ENCODE measurements at places on chromosomes 7 and 10.

GRCh38 chr7:130242198-130243014 lies 24.3 kb upstream of the CPA2 start:
- DNase-seq, result peak; percentile 43

DNA sequence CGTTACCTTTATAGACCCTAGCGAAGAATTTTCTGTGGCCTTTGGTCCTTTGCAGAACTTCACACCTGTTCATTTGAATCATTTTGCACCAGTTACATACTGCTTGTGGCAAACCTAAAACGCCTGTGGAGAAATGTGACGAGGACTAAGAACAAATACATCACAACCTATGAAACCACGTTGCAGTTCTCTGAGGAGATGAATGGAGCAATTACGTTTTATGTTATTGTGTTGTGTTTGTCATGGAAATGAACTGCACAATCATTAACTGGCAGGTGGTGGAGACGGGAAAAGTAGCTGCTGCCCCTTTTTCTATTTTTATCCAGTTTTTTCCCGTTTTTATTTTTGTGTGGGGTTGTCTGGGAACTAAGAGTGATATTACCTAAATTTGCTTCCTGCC lies 505.5 kb downstream of the SDK1 start:
- no peak for DNase-seq

DNA sequence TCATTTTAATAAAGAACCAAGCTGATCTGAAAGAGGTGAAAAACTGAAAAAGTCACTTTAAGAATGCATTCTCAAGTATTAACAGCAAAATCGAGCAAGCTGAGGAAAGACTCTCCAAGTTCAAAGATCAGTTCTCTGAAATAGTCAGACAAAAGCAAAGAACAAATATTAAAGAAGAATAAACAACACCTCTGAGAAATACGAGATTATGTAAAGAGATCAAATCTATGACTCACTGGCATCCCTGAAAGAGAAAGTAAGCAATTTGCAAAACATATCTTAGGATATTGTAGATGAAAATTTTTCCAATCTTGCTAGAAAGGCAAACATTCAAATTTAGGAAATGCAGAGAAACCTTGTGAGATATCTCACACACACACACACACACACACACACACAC lies 138.4 kb upstream of the HGF start:
- DNase-seq, result no peak

DNA sequence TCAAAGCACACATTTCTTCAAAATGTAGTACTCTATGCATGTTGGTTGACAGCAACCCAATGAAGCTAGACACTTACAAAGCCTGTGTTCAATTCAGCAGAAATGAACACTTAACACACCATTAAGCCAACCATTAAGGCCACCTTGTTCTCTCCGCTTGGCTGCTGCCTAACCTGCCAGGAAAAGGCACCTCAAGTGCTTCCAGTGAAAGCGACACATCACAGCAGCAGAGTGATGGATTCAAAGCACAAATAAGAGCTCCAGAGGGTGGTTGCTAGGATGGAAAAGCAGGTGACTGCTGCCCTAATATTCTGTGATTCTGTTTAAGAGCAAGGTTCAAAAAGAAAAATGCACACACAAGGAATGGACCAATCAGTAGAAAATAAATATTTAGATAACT lies 81.5 kb upstream of the GNAI1 start:
- DNase-seq, result no peak

GRCh38 chr7:149093228-149093627 lies 2.7 kb upstream of the ZNF786 start:
- no peak for DNase-seq

- DNase-seq, result no peak
These were observed 129.7 kb downstream of the SAMD9 start for GRCh38 chr7:92988051-92988450.

Data from activated naive CD4-positive, alpha-beta T cell (primary cell).